ENCODE measurements at places on chromosomes 5 and 9.

DNA sequence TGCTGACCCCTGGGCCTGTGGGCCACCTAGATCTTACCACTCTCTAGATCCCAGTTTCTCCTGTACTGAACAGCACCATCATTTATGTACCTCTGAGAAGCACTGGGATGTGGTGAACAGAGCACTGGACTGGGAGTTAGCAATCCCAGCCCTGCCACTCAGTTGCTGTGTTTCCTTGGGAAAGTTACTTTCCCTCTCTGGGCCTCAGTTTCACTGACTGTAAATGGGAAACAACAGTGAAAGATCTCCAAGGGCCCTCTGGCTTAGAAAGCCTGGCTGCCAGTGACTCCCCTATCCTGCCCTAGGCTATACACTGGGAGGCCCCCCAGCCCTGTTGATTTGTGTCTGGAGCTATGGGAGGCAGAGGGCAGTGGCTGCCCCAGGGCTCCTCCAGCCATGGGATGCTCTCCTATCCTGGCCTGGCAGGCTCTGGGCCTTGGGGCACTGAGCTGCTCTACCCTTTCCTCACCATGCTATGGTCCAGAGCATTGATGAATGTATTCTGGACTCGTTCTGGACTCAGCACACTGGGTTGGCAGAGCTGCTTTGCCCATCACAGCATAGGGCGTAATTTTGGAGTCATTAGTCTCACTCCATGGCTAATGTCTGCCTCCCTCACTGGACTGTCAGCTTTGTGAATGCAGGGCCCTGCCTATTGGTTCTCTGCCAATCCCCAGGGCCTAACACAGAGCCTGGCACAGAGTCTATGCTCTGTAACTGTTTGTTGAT, 99.3 kb downstream of the RGS3 start:
- DNase-seq, result no peak

- DNase-seq, result no peak
Observed at GRCh38 chr5:120613729-120614128, 149.6 kb downstream of the PRR16 start.

- no peak for DNase-seq
Observed at GRCh38 chr9:78115073-78115472, 83.5 kb upstream of the GNAQ start.

DNA sequence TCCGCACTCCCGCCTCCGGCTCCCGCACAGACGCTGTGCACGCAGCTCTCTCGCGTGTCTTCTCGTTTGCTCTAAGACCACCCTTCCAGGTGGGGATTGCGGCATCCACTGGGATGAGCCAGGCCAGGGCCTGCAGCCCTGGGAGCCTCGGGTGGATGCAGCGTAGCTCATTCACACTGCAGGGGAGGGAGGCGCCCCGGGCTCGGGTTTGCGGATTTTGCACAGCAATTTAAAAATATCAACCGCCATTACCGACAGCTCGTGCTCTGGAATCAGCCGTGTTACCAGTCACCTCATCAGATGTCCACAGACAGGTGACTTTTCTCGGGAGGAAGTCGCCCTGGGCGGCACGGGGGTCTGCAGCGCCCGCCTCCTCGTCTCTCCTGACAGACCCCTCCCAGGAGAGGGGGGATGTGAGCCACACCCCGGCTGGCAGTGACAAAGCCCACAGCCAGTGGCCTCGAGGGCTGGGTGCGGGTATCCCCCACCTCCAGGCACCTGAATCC, 20.8 kb upstream of the SLC6A3 start:
- no peak for DNase-seq

DNA sequence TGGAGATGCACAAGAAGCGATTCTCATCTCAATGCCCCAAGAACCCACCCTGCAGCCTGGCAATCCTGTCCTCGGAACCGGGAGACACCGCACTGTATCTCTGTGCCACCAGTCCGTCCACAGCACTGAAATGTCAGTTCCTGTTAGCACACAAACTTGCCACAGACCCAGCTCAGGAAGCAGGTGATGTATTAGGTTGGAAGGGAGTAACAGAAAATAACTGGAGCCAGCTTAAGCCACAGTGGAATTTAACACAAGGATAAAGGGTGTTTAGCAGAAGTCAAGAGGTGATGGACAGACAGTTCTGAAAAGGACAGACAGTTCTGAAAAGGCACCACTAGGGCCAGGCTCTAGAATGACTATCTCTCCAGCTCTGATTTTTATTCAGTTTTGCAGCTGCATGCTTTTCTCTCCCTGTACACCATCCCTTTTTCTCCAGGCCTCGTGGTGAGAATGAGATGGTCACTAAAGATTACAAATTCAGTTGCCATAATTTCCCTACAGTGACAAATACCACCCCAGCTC, 114.4 kb downstream of the ANKRD18B start:
- no peak for DNase-seq

GRCh38 chr5:150161242-150162141, 5.1 kb upstream of the CDX1 start:
- peak; percentile 75 for DNase-seq
